ENCODE measurements at places on chromosomes 2 and 18. TPM values are rescaled to one million over a fixed set of nuclear protein-coding genes. Genes with fewer than 3 reads are reported as not detected.

Gene DQX1
- total RNA-seq = not detected

Gene FHOD3
- 2.5 TPM for total RNA-seq

Gene RAB6C
- not detected for total RNA-seq

Gene MMADHC
- 98.1 TPM for total RNA-seq

Gene RGPD8
- 4.2 TPM for total RNA-seq

Gene KLHL30
- total RNA-seq = 0.11 TPM
